ENCODE measurements at places on chromosomes 4 and X.

- no peak for DNase-seq
These were observed 263.9 kb upstream of the CXXC4 start for GRCh38 chr4:104758574-104758973.

GRCh38 chrX:77160301-77160700 lies 286.9 kb upstream of the FGF16 start:
- no peak for DNase-seq

DNA sequence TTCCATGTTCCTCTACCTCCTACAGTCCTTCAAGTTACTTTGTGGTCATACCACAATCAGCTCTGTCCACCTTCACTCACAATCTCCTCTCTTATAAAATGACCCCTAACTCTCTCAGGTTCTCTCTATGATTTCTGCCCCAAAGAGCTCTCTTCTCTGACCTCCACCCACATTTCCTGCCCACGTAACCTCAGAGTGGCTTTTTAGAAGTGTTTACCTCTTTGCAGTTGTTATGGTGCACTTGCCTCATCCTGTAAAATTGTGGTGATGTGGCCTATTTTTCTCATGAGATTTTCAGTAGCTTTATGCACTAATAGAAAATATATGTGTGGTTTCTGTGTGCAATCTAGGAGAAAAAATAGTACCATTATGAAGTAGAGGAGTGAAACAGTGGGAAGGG lies 215.8 kb downstream of the PACRGL start:
- no peak for DNase-seq

GRCh38 chrX:87582453-87582852 lies 64.9 kb downstream of the KLHL4 start:
- DNase-seq: no peak

DNA sequence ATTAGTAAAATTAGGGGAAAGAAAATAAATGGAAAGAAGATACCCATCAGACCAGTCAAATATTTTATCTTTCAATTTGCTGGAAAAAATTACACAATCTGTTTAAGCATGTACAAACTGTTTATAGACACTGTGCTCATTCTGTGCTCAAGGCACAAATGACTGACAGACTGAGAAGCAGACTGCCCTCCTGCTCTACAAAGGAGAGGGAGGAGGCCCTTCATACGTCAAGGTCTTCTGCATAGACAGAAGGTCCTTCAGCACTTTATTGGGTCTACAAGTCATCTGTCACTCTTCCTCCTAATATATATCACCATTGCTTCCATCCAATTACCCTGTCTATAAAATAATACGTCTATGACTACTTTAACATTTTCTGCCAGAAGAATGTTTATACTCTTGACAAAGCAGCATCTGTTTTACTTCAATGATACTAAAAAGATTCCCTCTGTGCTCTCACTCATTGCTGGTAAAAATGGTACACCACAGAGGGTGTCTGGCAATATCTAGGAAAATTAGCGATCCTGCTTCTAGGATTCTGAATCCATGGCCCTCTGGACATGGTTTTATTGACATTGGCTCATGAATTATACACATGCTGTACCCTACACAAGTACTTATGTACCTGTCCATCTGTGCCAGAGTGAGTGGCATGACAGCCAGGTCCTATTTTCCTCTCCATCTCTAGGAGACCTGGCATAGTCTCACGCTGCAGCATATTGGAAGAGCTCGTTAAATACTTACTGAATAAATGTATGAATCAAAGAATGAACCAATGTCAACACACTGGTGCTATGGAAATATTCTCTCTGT lies 11.3 kb downstream of the SLC10A6 start:
- DNase-seq: no peak

GRCh38 chrX:118475903-118476302 lies 19.7 kb upstream of the DOCK11 start:
- no peak for DNase-seq

- DNase-seq: no peak
These were observed 63.2 kb downstream of the AASDH start for GRCh38 chr4:56324011-56324610.

DNA sequence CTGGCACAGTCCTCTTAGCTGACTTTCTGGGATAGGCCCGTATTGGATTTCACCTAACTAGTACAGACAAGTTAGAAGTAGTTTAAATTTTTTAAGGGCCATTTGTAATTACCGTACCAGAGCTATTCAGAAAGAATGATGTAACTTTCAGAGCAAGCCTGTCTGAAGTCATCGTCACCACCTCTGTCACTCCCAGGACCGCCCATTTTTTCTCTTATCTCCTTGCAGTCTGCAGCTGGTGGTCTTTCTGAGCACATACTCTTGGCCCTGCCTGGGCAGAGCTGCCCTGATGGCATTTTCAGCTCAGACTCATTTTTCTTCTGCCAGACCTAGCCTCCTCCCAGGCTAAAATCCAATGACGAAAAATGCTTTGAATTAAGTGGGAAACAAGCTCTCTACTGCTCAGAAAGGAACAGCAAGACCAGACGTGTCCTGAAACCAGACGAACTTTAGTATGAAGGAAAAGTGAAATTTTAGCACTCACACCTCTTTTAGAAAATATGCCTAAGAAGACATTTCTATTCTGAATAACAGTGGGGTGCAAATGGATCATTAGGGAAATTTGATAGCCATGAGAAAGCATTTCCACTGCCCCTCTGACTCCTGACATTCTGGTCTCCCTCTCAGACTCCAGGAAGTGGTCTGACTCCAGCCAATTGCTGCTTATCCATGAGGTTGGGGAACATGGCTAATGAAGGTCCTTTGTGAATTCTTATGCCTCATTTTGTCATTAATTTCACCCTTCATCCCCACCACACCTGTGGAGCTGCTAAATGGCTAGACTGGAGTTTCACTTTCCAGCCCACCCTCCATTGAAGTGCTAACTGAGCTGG lies 162.4 kb upstream of the GYPA start:
- DNase-seq: no peak

- no peak for DNase-seq
These were observed 196.7 kb upstream of the LNX1 start for GRCh38 chr4:53788011-53788410.

DNA sequence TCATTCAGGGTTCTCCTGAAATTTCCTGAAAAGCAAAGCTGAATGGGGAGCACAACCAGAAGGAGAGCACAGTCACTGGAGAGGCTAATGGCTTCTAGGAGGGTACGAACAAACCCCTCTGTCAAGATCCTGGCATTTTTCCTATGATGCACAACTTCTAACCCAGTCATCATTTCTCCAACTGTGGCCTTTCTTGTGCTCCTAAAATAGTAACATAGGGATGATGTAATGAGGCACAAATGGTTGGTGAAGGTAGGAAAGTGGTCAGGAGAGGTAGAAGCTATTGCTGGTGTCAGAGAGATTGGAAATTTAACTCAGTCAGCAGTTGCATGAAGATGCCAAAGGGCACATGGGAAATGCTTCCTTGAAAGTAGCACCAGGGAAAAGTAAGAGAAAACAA lies 52.7 kb downstream of the SLC10A7 start:
- no peak for DNase-seq

DNA sequence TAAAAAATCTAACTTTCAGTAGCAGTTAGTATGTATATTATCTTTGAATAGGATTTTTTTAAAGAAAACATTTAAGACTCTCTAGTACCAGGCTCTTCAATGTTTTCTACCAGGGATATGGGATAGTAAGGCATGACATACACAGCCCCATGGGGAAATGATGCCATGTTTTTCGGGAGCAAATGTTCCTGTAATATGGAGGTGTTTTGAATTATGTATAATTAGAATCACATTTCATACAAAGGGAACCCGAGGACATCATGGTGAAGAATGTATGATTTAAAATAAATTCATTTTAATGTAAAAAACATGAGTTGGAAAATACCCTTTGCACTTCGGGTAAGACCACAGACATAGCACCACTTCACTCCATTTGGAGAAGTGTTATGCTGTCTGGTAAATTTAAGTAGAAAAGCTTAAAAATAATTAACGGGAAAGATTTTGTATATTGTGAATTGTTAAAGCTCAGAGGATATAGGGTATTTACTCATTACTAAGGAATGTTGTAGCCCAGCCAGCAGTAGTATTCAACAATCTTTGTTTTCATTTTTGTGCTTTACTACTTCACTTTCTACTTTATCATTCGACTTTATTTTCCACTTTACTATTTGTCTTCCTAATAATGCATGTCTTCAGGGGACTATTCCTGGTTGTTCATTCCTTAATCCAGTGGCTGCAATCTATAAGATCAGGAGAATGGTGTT lies 2050.7 kb downstream of the ARAP2 start:
- peak; percentile 63 for DNase-seq

DNA sequence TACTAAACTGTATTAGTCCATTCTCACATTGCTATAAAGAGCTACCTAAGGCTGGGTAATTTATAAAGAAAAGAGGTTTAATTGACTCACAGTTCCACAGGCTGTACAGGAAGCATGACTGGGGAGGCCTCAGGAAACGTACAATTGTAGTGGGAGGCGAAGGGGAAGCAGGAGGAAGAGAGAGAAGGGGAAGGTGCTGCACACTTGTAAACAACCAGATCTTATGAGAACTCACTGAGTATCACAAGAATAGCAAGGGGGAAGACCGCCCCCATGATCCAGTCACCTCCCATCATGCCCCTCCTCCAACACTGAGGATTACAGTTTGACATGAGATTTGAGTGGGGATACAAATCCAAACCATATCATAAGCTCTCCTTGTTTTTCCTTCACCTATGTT lies 40.9 kb downstream of the RPA4 start:
- DNase-seq: no peak

GRCh38 chrX:118948270-118948669 lies 26.1 kb upstream of the LONRF3 start:
- DNase-seq: no peak

DNA sequence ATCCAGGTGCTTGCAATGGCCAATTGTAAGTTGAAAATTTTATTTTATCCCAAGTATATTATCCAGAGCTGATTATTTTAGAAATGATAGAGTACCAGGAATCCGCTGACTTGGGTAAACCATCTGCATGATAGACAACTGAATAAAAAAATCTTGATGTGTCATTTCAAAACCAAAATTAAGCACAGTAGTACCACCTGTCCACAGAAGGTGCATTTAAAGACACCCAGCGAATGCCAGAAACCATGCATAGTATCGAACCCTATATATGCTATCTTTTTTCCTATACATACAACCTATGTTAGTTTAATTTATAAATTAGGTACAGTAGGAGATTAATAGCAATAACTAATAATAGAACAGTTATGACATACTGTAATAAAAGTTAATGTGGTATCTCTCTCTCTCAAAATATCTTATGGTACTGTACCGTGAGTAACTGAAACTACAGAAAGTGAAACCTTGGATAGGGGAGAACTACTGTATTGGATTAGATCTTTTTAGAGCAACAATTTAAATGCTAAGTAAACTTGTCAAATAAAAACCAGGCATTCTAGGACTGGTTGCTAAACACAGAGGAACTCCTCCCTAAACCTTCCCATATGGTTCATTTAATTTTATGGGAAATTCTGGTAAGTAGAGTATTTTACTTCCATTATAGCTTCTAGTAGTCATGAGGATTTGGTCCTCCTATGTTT lies 6.2 kb downstream of the NEIL3 start:
- DNase-seq: peak; percentile 43

DNA sequence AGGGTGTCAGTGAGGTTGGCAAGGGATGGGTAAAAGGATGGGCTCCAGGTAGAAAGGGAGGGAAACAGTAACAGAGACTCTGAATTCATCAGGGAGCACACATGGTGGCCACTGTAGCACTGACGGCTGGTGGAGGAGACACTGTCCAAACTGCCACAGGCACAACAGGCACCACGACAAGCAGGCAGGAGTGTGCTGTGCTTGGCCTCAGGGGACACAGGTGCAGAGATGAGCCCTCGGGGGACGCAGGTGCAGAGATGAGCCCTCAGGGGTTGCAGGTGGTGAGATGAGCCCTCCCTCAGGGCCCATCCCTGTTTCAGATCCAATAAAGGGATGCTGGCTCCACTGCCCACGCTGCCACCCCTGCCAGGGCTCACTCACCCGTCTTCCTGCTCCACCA lies 7.6 kb downstream of the PDE6B start:
- DNase-seq: no peak

- peak; percentile 73 for DNase-seq
These were observed 29.5 kb downstream of the SRPX2 start for GRCh38 chrX:100673397-100673953.

- DNase-seq: no peak
These were observed 185.1 kb upstream of the DIPK2B start for GRCh38 chrX:45385757-45386156.

DNA sequence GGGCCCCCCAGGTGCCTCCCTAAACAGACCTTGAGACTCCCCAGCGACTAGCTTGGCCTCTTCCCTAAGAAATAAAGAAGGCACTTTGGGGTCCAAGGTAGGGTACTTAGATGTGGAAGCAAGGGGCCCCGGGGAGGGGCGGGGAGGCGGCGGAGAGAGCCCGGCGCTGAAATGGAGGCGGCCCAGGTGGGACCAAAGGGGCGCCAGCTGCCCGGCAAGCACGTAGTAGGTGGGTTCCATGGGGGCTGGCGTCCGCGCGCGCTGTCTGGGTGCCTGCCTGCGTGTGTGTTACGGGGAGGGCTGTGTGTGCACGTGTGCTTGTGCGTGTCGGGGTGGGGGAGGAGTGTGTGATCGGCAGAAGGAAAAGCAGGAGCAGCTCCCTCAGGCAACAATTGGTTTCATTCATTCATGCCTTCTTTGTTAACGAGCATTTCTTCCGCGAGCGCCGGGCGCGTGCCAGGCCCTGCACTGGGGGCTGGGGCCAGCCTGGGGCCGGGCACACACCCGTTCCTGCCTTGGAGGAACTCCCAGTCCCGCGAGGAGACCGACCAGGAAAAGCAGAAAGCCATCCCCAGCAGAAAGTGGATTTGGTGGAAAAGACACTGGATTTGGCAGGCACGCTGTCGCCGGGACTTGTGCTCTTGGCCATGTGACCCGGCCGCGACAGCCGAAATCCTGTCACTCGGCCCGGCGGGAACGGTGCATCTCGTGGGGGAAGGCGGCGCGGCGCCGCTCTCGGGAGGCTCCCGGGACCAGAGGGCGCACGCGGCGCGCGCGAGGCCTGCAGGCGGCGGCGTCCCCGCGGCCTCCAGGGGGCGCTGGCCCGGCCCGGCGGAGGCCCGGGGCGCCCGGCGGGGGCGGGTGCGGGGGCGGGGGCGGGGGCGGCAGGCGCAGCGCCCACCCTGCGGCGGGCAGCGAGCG lies 3.3 kb upstream of the DUSP9 start:
- no peak for DNase-seq

GRCh38 chr4:56185901-56186300 lies 201.4 kb downstream of the AASDH start:
- DNase-seq: no peak

GRCh38 chr4:7199771-7200441 lies 7.6 kb downstream of the SORCS2 start:
- DNase-seq: no peak

- no peak for DNase-seq
These were observed 602 bp downstream of the PRKX start for GRCh38 chrX:3712870-3713224.
